H1 (cell line): ENCODE measurements at places on chromosomes 12 and 14. TPM values are rescaled to one million over a fixed set of nuclear protein-coding genes. Genes with fewer than 3 reads are reported as not detected.

KIAA0586 gene
- polyA plus RNA-seq, result 3.6 and 7.2 TPM in 2 replicates

AKAP6 gene
- polyA plus RNA-seq, result 0.05 and 0.09 TPM in 2 replicates

AQP6 gene
- 0.03 and 0.06 TPM in 2 replicates for polyA plus RNA-seq

CAPZA3 gene
- polyA plus RNA-seq, result not detected in 2 replicates

TMCC3 gene
- 1.1 and 1.7 TPM in 2 replicates for polyA plus RNA-seq

SERPINA5 gene
- polyA plus RNA-seq, result 1.6 and 1.8 TPM in 2 replicates

MTRFR gene
- 6.9 and 9.2 TPM in 2 replicates for polyA plus RNA-seq

SNRNP35 gene
- polyA plus RNA-seq, result 8.0 and 8.4 TPM in 2 replicates

BEGAIN gene
- polyA plus RNA-seq, result 2.9 and 3.7 TPM in 2 replicates

ZNF605 gene
- 2.7 and 3.6 TPM in 2 replicates for polyA plus RNA-seq

KRT71 gene
- polyA plus RNA-seq, result not detected in 2 replicates

LRIG3 gene
- polyA plus RNA-seq, result 4.4 and 6.5 TPM in 2 replicates

FGD4 gene
- polyA plus RNA-seq, result 7.1 and 8.5 TPM in 2 replicates

MYF6 gene
- 0.31 and 0.39 TPM in 2 replicates for polyA plus RNA-seq

KRT77 gene
- 0.02 TPM in 2 replicates for polyA plus RNA-seq

REP15 gene
- 0.06 TPM in 1 of 2 replicates, not detected in the other for polyA plus RNA-seq

TAS2R7 gene
- not detected in 2 replicates for polyA plus RNA-seq

IFNG-AS1 gene
- not detected in 2 replicates for polyA plus RNA-seq

GPR135 gene
- 0.48 and 0.66 TPM in 2 replicates for polyA plus RNA-seq

KRT85 gene
- not detected in 2 replicates for polyA plus RNA-seq

GYS2 gene
- not detected in 2 replicates for polyA plus RNA-seq

GLT8D2 gene
- 5.0 and 9.8 TPM in 2 replicates for polyA plus RNA-seq

NRIP2 gene
- polyA plus RNA-seq, result 0.03 and 0.06 TPM in 2 replicates

HSP90AA1 gene
- 207 and 339 TPM in 2 replicates for polyA plus RNA-seq

ANKRD9 gene
- polyA plus RNA-seq, result 41.8 and 47.5 TPM in 2 replicates

COCH gene
- 10.2 and 12.9 TPM in 2 replicates for polyA plus RNA-seq

ADAM20 gene
- polyA plus RNA-seq, result 0.08 and 0.11 TPM in 2 replicates

SLC38A2 gene
- 163 and 245 TPM in 2 replicates for polyA plus RNA-seq

FGF6 gene
- polyA plus RNA-seq, result not detected in 2 replicates

SERPINA10 gene
- polyA plus RNA-seq, result not detected in 2 replicates

LGMN gene
- polyA plus RNA-seq, result 83.4 and 89.6 TPM in 2 replicates

SLC6A15 gene
- polyA plus RNA-seq, result 1.8 and 3.1 TPM in 2 replicates

KRT6B gene
- polyA plus RNA-seq, result not detected in 2 replicates

FAM222A gene
- 0.94 and 1.6 TPM in 2 replicates for polyA plus RNA-seq

COPS7A gene
- 95.9 and 98.4 TPM in 2 replicates for polyA plus RNA-seq

ANO4 gene
- 0.67 and 1.1 TPM in 2 replicates for polyA plus RNA-seq

CIROP gene
- 0.03 and 0.06 TPM in 2 replicates for polyA plus RNA-seq

VTI1B gene
- 17.2 and 28.1 TPM in 2 replicates for polyA plus RNA-seq

ASIC1 gene
- 3.3 and 4.4 TPM in 2 replicates for polyA plus RNA-seq

SPIC gene
- not detected in 2 replicates for polyA plus RNA-seq

KCNJ8 gene
- polyA plus RNA-seq, result 0.48 and 0.78 TPM in 2 replicates

KLHL33 gene
- polyA plus RNA-seq, result 0.17 and 0.20 TPM in 2 replicates

NGB gene
- polyA plus RNA-seq, result 0.60 and 0.78 TPM in 2 replicates

TSPAN19 gene
- 0.05 and 0.09 TPM in 2 replicates for polyA plus RNA-seq

SCN8A gene
- polyA plus RNA-seq, result 5.6 and 6.3 TPM in 2 replicates

ORMDL2 gene
- 50.4 and 65.6 TPM in 2 replicates for polyA plus RNA-seq

ALG10 gene
- 9.1 and 11.5 TPM in 2 replicates for polyA plus RNA-seq

CRACR2A gene
- 0.75 and 0.85 TPM in 2 replicates for polyA plus RNA-seq

SERPINA9 gene
- polyA plus RNA-seq, result not detected in 2 replicates

KRT75 gene
- not detected in 2 replicates for polyA plus RNA-seq

ISCA2 gene
- 58.2 and 78.6 TPM in 2 replicates for polyA plus RNA-seq

FOXN4 gene
- polyA plus RNA-seq, result 0.29 and 0.78 TPM in 2 replicates
